Fibroblast of skin of scalp (primary cell): ENCODE measurements at places on chromosomes 2 and 18.

DNA sequence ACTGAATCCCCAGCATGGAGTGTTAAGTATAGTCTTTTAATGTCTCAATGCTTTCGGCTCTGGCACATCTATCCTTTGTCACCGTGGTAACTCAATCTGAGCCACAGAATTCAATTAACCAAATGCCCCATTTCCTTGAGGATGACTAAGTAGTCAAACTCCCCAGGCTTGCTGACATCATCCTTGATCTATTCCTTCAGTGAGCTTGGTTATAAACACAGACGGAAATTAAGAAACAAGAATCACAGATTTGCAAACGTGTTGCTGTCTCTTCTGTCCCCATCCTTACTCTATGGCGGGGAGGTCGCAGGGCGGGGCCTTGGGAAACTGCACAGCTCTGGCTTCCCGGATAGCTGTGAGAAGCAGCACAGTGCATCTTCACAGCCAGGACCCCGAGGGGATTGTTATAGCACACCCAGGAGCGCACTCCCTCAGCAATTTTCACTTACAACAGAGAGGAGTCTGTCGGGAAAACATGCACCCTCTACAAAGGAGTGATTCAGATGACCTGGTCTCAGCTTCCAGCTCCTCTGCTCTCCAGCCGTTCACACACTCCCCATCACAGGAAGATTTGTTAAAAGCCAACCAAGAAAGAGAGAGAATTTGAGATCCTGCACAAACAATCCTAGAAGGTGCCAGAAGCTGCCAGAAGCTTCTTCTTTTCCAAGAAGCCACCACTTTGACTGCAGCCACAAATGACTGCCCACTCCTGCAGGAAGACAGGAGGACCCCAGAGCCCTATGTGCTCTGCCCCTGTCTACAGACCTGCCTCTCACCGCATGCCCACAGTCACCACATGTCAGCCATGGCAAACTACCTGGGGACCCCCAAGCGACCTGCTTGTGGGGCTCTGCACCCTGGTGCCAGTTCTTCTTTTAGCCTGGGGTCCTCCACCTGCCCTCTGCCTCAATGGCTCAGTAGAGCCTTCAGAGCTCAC is 44.9 kb upstream of the YWHAQ start:
- DNase-seq, result peak; percentile 94

GRCh38 chr2:236969767-236970655 is 115.7 kb upstream of the COPS8 start:
- no peak for DNase-seq

DNA sequence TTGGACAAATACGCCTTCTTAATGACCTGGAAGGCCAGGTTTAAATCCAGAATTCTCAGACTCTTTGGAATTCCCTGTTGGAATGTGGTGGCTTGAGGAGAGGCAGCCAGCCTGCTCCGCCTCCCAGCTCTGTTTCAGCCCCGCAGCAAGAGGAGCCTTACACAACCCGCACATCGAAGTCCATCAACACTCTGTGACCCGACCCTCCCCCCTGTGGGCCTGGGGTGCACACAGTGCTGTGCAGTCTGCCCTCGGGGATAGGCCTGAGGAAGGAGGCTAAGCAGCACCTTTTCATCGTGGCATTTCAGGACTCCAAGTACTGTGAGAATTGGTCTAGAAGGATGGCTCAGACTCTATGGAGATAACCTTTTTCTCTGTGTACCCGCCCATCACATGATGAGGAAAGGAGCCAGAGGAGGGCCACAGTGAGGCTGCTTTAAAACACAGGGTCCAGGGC is 73.7 kb downstream of the GREB1L start:
- no peak for DNase-seq

GRCh38 chr2:214587442-214587841 is 176.6 kb downstream of the VWC2L start:
- no peak for DNase-seq

- DNase-seq, result no peak
Observed at GRCh38 chr18:32550963-32551362, 80.3 kb upstream of the GAREM1 start.

DNA sequence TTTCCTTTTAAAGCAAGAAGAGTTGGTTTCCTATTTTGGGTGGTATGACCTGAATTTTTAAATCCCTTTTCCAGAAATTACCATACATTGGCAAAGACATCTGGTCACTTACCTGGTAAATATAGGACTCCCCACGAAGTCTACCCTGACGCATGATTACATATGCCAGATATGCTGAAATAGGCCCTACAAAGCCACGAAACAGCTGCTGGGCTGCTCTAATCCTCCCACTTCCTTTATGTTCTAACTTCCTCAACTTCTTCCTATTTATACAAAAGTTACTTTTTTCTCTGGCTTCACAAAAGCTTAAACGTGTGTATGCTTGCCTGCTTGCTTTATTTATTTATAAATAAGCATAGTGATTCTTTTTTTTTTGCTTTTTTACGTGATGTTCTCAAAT is 186.0 kb upstream of the EPHA4 start:
- DNase-seq, result no peak

DNA sequence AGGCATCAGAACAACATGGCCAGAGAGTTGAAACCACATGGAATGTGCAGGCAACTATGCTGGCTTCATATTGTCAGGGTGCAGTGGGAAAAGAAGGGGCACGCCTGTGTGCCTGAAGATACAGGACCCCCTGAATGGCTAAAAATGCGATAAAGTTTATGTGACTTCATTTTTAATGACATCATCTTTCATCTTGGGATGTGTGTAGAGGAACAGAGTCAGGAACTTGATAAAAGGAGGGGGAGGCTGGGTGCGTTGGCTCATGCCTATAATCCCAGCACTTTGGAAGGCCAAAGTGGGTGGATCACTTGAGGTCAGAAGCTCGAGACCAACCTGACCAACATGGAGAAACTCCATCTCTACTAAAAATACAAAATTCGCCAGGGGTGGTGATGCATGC is 872.6 kb downstream of the TDRD15 start:
- DNase-seq, result no peak
